ENCODE measurements at places on chromosomes 12 and 14.
A peak's percentile ranks its signal among the peaks of the same experiment; 100 is the strongest.

GRCh38 chr12:64900540-64900939, 76.1 kb downstream of the TBC1D30 start:
- peak; percentile 68 for DNase-seq

GRCh38 chr12:40405419-40405818, 180.6 kb downstream of the LRRK2 start:
- DNase-seq, result no peak

- no peak for DNase-seq
Measured at GRCh38 chr14:59939828-59940227, 19.9 kb downstream of the LRRC9 start.

GRCh38 chr14:66752109-66752508, 244.2 kb downstream of the GPHN start:
- DNase-seq, result no peak

DNA sequence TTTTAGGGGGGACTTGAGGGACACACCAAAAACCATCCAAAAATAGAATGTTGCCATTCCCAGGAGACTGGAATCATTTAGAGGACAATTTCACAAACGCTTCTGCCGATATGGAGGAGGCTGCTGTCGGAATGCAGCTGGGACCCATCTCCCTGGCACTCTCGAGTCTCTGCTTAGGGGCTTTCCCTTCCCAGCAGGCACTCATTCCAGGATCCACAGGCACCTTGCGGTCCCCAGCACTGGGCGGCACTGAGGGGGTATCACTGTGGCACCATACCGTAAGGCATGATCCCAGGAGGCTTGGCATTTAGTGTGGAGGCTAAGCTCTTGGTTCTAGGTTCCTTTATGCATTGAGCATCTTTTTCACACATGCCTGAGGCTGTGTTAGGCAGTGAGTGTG, 36.6 kb upstream of the LTBP2 start:
- DNase-seq, result no peak

GRCh38 chr14:92209141-92209540, 87.4 kb downstream of the CPSF2 start:
- DNase-seq, result no peak

- DNase-seq, result peak; percentile 73
Measured at GRCh38 chr14:71362920-71363584, 455.8 kb downstream of the PCNX1 start.

GRCh38 chr14:94382716-94383596, 5.4 kb downstream of the SERPINA1 start:
- no peak for DNase-seq

DNA sequence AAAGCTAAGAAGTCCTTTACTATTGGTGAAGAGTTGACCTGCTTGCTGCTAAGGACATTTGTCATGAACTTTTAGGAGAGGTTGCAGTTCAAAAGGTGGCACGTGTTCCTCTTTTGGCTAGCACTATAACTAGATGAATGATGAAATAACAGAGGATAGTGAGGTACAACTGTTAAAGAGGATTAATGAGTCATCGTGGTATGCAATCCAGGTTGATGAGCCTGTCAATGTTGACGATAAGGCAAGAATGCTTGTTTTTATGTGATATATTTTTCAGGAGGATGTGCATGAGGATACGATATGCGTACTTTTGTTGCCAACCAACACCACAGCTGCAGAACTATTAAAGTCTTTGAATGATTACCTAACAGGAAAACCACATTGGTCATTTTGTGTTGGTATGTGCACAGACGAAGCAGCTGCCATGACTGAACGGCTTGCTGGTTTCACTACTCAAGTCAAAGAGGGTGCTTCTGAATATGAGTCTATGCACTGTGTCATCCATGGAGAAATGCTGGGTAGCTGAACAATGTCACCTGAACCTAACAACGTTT, 10.6 kb downstream of the CEP128 start:
- DNase-seq, result peak; percentile 91

DNA sequence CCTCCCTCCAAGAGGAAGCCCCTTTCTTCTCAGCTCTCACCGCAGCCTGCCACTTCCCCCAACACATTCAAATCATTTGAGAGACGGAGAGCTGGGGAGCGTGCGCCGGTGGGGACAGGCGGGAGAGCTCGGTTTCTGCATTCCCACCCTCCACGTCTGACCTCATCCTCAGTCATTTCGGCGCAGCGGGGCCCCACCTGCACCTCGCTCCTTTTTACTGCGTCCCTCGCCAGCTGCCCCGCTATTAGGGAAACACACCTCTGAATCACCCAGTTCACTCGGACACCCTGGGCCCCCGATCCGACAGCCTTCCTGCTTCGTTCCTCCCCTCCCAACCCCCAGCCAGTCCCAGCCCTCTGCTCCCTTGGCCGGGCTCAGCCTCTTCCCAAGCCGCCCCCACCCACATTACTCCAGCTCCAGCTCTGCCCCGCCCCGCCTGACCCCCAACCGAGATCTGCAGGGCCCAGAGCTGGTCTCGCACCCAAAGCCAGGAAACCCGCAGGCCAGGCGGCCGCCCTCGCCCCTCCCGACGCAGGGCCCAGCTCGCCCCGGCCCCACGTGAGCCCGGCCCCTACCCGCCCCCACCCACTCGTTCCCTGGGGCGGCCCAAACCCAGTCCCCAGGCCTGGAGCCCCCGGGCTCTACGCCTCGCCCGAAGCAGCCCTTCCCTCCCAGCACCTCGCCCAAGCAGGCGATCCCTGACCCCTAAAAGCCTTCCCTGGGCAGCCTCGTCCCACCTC, 783 bp downstream of the CORO1C start:
- DNase-seq, result peak; percentile 78

DNA sequence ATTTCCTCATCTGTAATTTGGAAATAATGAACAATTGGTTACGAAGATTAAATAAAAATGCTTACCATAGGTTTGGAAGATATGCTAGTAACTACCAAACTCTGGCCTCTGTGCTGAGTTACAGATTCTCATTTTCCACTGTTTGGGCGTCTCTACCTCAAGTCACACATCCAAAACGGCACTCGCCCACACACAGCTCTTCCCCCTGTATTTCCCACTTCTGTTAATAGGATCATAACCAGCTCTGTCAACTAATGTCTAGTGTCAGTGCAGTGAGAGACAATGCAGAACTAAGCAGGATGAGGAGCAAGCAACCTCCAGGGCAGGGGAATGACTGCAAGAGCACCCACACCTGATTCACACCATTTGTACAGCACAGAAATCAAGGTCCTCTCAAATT, 10.9 kb upstream of the SYCP3 start:
- no peak for DNase-seq

- peak; percentile 93 for DNase-seq
Measured at GRCh38 chr12:84069699-84070098, 842.9 kb downstream of the SLC6A15 start.

GRCh38 chr12:51959211-51959610, 7.7 kb downstream of the ACVR1B start:
- DNase-seq, result no peak

DNA sequence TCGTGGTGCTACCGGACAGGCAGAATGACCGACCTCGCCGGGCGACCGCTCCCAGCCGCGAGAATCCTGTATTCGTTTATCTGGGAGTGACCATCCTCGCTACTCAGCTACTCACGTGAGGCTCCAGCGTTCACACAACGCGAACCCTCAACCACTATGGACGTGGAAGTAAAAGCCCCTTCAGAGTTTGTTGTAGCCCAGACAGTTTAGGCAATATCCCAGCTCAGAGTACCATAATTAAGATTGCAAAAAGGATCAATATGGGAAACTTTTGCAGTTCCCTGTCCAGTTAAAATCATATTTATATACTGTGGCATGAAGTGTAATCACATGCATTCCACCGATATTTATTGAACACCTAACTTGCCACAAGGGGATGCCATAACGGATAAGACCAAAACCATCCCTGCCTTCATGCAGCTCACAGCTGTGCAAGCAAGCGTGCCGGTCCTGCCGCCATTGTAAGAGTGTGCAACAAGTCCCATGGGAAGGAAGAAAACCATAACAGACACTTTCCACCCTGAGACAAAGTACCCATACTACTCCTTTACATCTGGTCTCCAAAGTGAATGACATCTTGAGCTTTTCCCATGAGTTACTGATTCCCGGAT, 938 bp upstream of the MAX start:
- DNase-seq, result peak; percentile 32

- no peak for DNase-seq
Measured at GRCh38 chr14:36320897-36321381, 502 bp upstream of the MBIP start.

DNA sequence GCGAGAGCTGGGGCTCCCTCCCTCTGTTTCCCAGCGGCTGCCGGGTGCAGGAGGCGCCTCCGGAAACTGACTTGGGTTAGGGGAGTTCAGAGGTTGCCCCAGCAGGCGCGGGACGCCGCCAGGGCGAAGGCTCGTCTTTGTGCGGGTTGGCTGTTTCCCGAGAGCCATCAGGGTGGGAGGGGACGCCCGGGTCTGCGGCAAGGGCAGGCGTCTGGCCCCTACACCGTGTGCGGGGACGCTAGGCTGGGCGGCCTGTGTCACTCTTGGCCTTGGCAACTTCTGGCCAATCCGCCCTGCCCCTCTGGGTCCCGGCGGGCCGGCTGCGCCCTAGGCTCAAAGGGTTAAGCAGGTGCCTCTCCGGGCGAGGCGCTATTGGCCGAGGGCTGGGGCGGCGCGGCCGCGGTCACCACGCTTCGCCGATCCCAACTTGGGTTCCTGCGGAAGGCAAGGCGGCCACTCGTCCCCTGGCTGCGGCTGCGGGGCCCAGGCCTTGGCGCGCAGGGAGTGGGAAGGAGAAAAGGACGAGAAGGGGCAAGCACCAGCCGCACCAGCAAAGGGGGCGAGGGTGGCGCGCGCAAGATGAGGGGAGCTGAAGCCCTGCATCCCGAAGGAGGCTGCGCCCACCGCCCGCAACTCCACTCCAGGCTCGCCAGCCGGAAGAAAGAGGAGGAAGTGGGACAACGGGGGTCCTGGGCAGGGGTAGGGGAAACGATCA, 5.6 kb upstream of the NPAS3 start:
- DNase-seq, result no peak

- no peak for DNase-seq
Measured at GRCh38 chr12:115543269-115543668, 734.2 kb downstream of the MED13L start.

GRCh38 chr12:5976196-5976595, 31.1 kb upstream of the ANO2 start:
- no peak for DNase-seq

GRCh38 chr14:97994020-97994531, 1196.9 kb downstream of the VRK1 start:
- no peak for DNase-seq

DNA sequence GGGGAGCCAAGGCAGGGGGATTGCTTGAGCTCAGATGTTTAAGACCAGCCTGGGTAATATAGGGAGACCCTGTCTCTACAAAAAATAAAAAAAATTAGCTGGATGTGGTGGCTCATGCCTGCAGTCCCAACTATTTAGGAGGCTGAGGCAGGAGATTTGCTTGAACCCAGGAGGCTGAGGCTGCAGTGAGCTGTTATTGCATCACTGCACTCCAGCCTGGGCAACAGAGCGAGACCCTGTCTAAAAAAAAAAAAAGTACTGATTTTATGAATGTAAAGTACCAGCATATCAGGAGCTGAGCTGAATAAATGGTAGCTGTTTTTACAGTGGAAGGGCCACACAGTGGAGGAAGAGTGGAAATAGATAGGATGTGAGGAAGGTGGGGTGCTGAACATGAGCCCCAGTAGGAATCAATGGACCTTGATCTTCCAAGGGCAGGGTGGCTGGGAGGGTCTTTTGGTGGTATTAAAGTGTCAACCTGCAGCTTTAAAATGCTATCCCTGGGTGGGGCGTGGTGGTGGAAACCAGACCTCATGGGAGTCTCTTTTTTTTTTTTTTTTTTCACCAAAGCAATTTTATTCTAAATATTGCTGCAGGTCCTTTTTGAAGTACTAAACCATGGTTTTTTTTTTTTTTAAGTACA, 2.2 kb downstream of the ATP23 start:
- no peak for DNase-seq

DNA sequence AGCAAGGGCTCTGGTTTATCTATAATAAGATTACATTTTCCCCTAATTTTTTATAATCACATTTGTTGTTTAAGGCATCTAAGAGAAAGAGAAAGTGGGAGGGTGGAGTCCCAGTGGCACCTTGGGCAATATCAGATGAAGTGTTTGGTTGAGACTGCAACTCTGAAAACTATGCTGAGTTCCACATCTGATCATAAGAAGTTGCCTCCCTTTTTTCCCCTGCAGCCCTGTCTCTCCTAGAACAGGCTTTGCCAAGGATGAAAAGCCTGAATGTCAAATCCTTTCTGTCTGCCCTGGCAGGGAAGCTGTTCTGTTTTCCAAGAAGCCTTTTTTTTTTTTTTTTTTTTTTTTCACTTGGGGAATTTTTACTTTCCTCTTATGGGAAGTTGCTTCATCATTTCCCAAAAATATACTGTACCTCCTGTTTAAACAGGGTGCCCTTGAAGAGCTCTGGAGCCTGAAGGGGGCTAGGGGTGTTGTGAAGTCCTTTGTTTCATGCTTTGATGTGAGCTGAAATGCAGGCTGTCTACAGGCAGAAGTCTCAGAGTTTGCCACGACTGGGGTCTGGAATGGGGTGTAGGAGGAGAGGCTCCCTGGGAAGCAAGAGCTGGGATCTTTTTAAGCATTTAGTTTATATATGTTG, 71.3 kb downstream of the SUSD6 start:
- DNase-seq, result no peak

DNA sequence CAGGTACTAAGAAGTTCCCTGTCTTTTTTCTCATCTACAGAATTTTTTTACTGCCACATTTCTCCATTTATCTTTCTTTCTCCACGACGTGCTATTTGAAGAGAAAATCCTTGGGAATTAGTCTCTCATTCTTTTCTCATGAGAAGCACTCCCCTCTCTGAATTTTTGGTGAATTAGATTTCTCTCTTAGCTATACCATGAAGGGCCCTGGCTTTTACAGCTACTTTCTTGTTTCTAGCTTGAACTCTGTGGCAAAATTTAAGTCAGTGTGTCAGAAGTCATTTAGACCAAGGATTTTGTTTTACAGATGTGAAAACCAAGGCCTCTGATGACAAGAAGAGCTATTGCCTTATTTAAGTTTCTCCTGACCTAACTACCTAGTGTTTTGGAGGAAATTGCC, 213.1 kb downstream of the AEBP2 start:
- peak; percentile 48 for DNase-seq

GRCh38 chr12:111586986-111587385, 12.1 kb downstream of the ATXN2 start:
- no peak for DNase-seq

DNA sequence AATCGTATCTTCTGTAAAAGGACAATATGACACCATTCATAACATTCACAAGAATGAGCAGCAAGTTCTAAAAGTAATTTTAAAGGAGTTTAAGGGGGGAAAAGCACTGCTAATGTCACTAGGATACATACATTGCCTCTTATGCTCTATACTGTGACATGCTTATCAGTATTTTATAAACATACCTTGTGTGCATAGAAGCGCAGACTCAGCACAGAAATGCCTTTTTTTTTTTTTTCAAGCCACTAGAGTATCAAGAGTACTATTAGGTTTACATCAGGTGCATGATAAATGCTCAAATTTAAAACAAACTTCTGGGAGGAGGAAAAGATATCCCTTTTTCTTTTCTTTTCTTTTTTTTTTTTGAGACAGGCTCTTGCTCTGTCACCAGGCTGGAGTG, 13.6 kb upstream of the SMARCC2 start:
- no peak for DNase-seq

DNA sequence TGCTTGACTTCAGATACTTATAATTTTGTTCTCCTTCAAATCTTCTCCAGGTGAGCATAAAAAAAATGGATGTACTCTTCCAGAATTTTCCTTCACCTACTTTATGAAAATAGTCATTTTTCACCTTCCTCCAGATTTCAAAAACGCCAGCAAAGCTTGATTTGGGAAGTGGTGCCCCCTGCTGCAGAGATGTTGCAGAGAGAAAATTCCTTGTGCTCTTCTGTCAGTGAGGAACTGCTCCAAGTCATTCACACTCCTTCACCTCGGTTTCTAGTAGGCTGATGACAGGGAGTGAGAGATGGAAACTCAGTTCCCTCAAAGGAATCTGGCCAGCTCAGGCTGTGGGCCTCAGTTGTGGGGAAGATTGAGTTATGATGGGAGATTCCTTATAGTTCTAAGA, 24.2 kb upstream of the RNASE3 start:
- DNase-seq, result peak; percentile 4
